Femur (tissue), 1 donor: ENCODE measurements at places on chromosomes 13 and 19.

- DNase-seq, result no peak
These were observed 62.2 kb upstream of the ARGLU1 start for GRCh38 chr13:106630162-106630561.

DNA sequence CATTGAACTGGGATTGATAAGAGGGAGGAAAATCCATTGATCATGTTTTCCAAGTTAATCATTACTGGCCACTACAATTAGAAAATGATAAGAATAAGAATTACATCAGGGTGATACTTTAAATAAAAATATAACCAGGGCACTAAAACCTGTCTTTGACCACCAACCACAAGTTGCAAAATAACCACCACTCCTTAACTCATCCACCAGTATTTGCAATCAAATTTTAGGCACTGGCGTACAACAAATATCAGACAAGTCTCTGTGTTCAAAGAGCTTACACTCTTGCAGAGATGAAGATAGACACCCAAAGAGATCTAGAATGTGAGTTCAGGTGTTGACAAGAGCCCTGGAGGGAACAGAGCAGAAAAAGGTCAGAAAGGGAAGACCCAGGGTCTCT is 514 bp downstream of the CEACAM3 start:
- no peak for DNase-seq

GRCh38 chr19:38224014-38224862 is at the start of gene DPF1:
DPF1 (minus strand) TSS chr19:38224222; CDS start chr19:38224142, 80 bp downstream.
- peak; percentile 86 for DNase-seq

DNA sequence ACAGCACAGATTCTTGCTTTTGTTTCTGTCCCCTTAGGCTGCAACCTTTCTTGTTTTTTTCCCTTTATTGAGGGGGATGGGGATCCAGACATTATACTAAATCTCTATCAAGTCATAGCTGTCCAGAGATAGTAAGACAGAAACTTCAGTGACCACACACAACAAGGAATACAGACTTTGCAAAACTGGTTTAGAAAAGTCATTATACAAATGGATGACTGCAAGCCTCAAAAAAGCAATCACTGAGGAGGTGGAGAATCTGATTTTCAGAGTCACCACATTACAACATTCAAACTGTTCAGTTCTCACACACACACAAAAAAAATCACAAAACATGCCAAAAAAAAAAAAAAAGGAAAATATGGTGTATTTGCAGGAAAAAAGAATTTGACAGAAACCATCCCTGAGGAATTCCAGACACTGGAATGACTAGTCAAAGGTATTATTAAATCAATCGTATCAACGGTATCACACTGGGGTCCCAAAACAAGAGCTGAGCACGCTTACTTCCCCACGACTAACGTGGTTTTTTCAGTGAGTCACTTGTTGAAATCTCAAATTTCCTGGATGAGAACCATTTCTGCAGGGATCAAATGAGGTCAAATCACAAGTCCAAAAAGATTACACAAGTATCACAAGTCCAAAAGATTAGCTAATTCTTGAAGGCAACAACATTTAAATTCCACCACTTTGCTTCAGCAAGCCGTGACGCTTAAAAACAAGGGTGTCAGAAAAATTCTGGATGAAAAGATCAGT is 41.2 kb downstream of the USP12 start:
- no peak for DNase-seq

- no peak for DNase-seq
These were observed 267.3 kb downstream of the LHFPL6 start for GRCh38 chr13:39335721-39336120.

GRCh38 chr19:18279266-18279515 is 2.2 kb downstream of the JUND start:
- no peak for DNase-seq

DNA sequence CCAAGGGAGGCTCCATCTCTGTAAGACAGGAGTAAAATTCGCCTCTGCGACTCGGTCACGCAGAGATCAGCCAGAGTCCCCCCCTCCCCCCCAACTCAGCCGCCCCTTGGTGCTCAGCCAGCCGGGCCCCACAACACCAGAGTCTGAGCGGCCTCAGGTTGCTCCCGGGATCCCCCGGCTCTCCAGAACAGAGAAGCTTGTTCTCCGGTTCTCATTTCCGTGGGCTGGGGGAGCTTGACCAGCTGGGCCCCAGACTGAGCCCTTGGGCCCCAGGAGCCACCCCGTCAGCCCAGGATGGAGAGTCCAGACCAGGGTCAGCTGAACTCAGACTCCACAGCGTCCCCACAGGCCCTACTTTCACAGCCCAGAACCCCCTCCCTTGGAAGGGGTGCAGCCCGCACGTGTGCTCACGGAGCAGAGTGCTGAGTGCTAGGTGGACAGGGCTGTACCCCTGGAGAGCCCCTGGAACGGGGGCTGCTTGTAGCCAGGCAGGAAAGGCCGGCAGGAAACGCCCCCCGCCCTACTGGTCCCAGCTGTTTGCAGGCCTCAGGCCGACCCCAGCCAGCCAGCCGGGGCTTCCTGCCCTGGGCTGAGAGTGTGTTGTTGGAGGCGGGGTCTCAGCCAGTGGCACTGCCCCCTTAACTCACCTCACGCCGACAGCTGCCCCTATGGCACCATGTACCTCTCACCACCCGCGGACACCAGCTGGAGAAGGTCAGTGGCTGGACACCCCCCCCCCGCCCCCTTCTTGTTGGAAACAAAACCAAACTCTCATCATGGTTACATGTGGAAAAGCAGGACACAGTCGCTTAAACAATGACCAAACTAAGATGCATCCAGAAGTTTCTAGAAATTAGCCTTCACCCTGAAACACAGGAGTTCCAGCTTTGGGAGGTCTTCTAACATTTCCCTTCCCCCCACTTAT is 44.4 kb downstream of the COMP start:
- peak; percentile 80 for DNase-seq

DNA sequence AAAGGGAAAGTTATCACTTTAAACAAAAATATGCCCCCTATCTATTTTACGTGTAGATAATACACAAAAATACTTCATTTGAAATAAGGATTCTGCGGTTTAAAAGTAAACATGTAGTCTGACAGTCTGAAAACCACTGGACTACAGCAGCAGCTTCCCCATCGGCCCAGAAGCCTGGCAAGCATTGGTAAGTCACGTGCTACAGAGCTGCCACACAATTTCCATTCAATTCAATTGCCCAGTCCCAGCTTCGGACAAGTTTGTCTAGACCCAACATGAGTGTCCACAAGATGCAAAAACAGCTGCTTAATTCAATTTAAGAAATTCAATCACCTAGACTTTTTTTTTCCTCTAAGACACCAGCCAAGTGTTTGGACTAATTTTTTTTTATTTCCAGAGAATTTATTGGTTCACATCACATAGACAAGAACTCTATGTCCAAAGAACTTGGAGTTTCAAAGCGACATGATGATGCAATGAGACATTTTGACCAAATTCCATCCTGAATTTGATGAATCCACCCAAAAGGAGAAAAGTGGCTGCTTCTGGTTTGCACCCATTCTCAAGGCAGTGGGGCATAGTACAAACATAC is 458.9 kb downstream of the COG6 start:
- no peak for DNase-seq

DNA sequence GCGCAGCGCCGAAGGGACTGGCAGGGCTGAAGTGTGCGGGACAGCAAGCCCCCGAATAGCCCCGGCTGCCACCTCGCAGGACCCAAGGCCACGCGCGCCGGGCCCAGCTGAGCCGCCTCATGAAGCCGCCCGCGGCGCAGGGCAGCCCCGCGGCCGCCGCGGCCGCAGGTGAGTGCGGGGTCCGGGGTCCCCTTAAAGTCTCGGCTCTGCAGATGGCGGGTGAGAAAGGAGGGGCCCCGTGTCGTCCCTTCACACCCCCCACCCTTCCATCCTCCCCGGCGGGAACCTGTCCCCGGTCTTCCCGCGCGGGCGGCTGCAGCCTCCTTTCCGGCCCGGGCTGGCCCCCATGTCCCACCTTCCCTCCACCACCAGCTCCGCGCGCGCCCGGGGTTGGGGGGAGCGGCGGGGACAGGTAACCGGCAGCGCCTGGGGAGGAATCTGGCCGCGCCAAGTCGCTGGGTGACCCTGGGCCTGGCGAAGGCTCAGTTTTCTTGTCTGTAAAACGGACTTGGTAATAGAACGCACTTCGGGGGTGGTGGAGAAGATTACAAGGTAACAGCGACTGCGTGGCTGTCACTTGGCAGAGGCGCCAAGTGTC is 338 bp downstream of the RGCC start:
- DNase-seq, result peak; percentile 44

DNA sequence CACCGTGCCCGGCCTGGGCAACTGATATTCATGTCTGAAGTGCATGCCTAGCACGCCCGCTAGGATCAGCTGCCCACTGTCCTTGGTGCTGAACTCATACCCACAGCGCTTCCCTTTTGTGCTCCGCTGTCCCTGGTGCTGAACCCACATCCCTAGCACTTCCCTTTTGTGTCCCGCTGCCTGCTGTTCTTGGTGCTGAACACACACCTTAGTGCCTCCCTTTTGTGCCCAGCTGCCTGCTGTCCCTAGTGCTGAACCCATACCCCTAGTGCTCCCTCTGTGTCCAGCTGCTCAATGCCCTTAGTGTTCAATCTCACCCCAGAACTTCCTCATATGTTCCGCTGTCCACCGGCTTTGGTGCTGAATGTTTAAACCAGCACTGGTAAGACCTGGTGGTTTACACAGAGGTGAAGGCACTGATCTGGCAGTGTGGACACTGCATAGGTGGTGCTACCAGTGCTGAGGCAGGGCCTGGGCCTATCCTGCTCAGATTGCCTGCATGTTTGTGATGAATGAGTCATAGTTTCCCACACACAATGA is 26.3 kb upstream of the SIGLEC11 start:
- DNase-seq, result peak; percentile 92

- no peak for DNase-seq
These were observed 1965.6 kb upstream of the PCDH20 start for GRCh38 chr13:63381078-63381859.

- no peak for DNase-seq
These were observed 1.7 kb upstream of the PPP5C start for GRCh38 chr19:46345157-46345556.

GRCh38 chr19:32599736-32600157 is 18.8 kb downstream of the PDCD5 start:
- DNase-seq, result peak; percentile 31

DNA sequence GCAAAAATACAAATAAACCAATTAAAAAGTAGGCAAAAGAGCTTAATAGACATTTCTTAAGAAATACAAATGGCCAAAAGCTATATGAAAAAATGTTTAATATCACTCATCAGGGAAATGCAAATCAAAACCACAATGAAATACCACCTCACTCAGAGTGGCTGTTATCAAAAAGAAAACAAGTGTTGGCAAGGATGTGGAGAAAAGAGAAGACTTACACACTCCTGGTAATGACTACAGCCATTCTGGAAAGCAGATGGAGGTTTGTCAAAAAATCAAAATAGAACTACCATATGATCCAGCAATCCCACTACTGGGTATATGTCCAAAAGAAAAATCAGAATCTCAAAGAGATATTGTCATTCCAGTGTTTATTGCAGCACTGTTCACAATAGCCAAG is 223.5 kb upstream of the SLC10A2 start:
- no peak for DNase-seq

DNA sequence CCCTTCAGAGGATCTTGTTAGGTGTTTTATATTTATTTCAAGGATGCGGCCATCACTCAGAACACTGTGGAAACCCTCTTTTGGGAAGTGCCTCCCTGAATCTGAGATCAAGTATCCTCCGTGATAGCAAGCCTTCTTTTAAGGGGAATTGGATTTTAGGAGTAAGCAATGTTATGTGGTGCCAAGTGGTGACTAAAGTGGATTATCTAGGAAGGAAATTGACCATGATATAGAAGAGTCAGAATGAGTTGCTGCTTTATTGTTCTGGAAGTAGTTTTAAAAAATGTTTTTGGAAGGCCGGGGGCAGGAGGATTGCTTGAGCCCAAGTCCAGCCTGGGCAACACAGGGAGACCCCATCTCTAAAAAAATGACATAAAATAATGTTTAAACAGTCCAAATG is 6.7 kb downstream of the ERCC5 start:
- no peak for DNase-seq

DNA sequence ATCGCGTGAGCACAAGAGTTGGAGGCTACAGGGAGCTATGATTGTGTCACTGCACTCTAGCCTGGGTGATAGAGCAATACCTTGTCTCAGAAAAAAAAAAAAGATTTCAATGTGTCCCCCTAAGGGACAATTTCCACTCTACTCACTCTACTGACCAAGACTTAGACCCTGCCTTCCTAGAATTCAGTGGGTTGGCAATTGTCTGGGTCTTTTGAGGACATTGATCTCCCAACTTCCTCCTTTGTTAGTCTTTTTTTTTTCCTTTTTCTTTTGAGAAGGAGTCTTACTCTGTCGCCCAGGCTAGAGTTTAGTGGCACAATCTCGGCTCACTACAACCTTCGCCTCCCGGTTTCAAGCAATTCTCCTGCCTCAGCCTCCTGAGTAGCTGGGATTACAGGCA is 2.2 kb downstream of the SPTBN4 start:
- DNase-seq, result no peak

- DNase-seq, result no peak
These were observed 50.7 kb downstream of the LHFPL6 start for GRCh38 chr13:39552246-39552645.

DNA sequence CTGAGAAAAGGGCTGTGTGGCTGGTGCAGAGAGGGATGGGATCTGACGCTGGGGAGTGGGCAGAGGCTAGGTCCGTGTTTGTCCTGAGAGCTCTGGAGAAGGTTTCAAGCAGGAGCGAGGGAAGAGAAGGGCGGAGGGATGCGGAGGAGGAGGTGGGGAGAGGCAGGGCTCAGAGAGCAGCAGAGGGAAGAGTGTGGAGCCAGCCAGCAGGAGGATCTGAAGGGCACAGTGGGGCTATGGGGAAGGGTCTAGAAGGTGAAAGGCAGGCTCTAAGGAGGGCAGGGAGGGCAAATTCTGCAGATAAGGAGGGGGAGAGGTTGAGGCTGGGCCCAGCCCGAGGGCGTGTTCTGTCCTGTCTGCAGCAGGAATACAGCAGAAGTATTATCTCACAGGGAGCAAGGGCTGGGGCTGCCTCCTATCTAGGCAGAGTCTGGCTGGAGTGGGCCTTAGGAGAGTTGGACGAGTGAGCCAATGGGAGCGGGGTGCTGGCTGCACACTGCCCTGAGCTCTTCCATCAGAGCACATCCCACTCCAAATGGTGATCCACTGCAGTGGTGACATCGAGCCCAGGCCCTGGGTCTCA is 6.1 kb downstream of the AP2A1 start:
- DNase-seq, result no peak

DNA sequence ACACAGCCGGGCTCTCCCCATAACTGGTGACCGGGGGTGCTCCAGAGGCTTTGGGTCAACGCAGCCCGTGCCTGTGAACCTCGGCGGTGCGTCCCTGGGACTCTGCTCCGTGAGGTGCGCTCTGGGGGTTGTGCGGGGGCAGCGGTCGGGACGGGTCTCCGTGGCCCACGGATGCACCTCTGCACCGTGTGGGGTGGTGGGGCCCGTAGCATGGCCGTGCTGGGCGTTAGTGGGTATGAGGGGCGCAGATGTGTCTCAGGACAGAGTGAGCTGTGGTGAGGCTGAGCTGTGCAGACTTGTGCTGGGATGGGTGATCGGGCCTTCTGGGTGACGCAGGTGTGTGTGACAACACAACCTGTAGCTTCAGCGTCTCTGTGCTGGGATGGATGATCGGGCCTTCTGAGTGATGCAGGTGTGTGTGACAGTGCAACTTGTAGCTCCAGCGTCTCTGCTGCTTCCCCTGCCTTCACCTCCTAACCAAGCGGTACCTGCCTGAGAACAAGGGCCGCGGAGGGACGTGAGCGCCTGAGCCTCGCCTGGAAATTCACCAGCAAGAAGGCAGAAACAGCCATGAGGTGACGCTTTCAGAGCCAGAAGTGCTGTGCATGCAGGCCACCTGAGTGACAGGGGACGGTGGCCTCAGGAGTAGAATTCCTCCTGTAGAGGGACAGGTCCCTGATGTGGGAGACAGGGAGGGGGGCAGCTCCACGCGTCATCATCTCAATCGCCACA is 599 bp downstream of the ZNF331 start:
- no peak for DNase-seq

- DNase-seq, result no peak
These were observed 62.9 kb upstream of the SPATA13 start for GRCh38 chr13:24097667-24098066.
